Dermis microvascular lymphatic vessel endothelial cell (primary cell): ENCODE measurements at places on chromosomes 6 and 20. TPM values are rescaled to one million over a fixed set of nuclear protein-coding genes. Genes with fewer than 3 reads are reported as not detected.
A peak's percentile ranks its signal among the peaks of the same experiment; 100 is the strongest.

Gene SNAP25
- total RNA-seq: under 0.01 TPM in 1 of 2 replicates, not detected in the other

Gene STMND1
- not detected in 2 replicates for total RNA-seq

Gene MLIP
- total RNA-seq: 1.3 and 2.6 TPM in 2 replicates

Gene SFT2D1
- 18.7 and 20.7 TPM in 2 replicates for total RNA-seq

Gene APOM
- total RNA-seq: 0.39 and 0.51 TPM in 2 replicates

Gene PSORS1C2
- not detected in 2 replicates for total RNA-seq

Gene LZTS3
- total RNA-seq: 3.5 and 7.6 TPM in 2 replicates

Gene KCNK5
- not detected in 2 replicates for total RNA-seq

GRCh38 chr6:107735906-107736635 lies 88.0 kb downstream of the SCML4 start:
- DNase-seq: no peak

GRCh38 chr6:42030585-42031506 lies 19.5 kb upstream of the TAF8 start:
- DNase-seq: no peak

- no peak for DNase-seq
These were observed 144.4 kb downstream of the PHACTR3 start for GRCh38 chr20:59748619-59749191.

DNA sequence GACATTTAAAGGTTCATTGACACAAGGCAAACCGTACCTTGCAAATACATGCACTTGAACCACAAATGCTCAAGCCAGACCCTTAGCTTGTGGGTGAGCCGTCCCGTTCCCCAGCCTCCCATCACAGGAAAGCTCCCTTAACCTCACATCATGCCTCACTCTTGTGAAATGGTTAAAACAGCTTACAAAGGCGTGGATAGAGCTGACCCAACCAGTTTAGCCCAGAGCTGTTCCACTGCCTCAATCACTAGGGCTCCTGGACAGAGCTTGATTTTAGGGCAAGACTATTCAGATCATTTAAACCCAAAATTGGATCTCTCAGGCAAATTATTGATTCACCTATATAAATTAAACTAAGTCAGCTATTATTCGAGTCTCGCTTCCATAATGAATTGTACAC lies 229.6 kb upstream of the TAB2 start:
- DNase-seq: no peak

DNA sequence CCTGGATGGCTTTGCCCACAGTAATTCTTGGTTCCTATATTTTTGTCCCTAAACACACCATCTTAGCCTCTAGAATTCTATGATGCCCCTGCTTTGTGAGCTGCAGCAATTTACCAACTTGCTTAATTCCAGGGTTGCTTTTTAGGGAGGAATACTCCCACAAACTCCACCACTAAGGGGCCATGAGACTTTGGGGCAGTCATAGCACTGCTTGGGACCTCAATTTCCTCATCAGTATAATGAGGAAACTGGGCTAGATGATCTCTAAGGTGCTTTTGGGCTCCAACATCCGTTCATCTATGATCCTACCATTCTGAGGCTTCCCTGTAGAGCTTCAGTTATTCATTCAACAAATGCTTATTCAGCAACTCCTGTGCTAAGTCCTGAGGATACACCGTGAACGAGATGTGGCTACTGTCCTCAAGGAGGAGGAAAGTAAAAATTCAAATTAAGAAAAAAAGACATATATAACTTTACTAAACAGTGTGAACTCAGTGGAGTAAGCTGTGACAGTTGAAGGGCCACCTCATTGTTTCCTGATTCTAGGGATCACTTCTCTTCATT lies 75.3 kb downstream of the PRDM1 start:
- DNase-seq: no peak

- no peak for DNase-seq
These were observed 669.4 kb downstream of the DHX35 start for GRCh38 chr20:39631557-39631956.

DNA sequence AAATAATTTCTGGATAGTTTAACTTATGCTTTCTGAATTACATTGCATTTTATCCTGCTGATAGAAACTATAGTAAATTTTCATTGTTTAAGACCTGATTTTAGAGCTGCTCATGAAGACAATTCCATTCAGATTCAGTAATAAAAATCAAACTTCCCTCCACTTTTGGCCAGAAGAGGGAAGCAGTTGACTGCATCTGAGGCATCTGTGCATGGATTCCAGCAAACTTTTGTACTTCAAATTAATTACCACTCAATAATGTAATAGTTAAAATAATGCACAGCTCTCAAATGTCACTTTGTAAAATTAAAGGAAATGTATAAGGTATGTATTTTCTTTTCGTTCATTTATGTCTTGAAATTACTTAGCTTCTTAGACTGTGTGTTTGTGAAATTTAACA lies 64.2 kb upstream of the SLC35B3 start:
- peak; percentile 4 for DNase-seq

DNA sequence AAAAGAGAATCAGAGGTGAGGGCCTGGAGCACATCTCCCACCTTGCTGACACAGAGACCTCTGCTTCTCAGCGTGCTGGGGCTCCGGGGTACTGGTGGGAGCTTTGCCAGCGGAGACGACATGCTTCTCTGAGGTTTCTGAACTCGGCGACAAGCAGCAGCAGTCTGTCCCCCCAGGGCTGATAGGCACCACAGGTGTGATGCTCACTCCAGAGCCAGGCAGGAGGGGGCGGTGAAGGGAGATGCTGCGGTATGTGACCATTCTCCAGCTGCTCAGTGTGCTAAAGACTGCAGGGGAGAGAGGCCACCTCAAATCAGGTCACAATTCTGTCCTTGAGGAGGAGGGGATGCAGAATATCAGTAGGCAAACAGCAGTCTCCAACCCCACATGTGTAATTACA lies 219.9 kb downstream of the ALDH8A1 start:
- DNase-seq: no peak
